ENCODE measurements at places on chromosomes 4 and X.

GRCh38 chr4:169295822-169296221 is 25.1 kb upstream of the SH3RF1 start:
- DNase-seq = peak; percentile 3

DNA sequence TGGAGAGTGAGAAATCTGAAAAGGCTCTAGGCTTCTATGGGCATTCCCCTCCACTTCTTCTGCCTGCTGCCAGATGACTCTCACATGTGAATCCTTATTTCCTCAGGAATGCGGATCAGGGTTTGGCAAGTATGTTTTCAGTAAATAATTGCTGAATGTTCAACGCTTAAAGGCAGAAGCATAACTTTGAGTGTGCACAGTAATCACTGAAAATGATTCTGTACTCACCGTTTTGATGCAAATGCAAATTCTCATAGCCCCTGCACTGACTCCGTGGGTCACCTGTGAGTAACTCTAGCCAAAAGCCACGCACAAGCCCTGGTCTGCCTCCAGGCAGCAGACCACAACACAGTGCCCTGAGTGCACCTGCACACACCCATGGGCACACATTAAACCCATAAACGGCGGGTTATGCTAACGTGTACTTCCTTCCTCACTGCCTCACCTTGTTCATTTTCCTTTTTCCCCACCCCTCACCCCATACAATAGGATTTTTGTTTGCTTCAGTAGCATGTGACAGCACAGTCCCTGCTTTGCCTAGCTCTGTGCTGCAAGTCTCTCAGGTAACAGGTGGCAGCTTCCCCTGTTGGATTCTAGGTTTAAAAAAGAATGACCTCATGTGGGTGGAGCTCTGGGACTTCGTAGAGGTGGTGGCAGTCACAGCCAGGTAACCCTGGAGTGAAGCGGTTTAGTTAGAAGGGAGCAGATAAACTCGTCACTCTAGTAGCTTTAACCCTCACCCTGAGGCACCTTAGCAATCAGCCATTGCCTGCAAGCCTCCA is at the start of gene ARHGEF38:
TSS of gene ARHGEF38 (plus strand) at position 656 of the 782 bp plus-strand sequence. CDS start 146 bp downstream, outside the sequence.
- DNase-seq = no peak

DNA sequence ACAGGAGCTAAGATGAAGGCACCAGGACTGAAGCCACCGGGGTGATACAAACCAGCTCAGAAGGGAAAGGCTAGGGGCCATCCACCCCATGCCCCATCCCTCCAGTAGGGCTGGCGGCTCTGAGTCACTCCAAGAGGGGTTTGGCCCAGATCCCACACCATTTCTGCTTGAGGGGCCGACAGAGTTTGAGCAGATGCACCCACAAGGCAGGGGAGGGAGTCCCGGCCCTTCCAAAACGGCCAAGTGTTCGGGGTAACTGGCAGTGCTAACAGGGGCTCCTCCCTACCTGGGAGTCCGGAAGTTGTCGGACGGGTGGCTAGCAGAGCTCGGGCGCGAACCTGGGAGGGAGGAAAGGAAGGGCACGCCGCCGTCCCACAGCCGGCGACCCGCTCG is 412 bp downstream of the SLC10A3 start:
- no peak for DNase-seq

GRCh38 chr4:105352826-105353225 is 121.0 kb downstream of the PPA2 start:
- no peak for DNase-seq

DNA sequence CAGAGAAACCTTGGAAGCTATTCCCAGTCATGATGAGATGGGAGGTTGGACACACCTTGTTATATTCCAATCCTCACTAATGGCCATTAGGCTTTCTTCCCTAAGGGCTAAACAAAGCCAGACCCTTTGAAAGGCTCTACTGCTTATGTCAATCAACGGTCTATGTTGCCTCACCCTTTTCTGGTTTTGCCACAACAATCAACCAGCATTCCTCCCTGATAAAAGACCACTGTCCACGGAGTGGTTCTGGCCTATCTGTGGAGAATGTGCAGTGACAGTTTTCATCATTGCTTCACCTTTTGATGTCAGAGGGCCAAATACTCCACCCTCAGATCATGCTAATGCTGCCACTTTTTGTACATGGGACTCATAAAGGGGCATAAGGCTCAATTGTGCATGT is 913.4 kb downstream of the RPA4 start:
- no peak for DNase-seq

DNA sequence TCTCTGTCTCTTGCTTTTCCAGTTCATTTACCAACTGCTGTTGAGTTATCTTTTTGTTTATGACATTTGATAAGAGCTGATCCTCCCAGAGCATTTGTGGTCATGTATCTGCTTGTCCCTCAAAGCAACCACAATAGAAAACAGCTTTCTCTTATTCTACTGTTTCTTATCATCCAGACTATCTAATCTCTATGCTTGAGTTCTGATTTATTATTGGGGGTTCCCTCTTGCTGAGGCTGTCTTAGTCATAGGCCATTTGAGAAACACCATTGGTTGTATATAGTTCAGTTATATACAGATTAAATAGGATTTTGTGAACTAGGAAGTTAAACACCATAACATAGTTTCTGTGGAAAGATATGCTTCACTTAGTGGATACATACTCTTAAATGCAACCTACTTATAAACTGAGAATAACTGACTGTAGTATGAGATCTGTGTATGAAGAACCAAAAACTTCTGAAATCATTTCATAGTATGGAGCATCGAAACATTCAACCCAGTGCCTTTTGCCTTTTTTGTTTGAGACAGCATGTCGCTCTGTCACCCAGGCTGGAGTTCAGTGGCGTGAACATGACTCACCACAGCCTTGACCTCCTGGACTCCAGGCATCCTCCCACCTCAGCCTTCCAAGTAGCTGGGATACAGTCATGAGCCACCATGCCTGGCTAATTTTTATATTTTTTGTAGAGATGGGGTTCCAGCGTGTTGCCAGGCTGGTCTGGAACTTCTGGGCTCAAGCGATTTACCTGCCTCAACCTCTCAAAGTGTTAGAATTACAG is 75.8 kb downstream of the STIM2 start:
- no peak for DNase-seq

DNA sequence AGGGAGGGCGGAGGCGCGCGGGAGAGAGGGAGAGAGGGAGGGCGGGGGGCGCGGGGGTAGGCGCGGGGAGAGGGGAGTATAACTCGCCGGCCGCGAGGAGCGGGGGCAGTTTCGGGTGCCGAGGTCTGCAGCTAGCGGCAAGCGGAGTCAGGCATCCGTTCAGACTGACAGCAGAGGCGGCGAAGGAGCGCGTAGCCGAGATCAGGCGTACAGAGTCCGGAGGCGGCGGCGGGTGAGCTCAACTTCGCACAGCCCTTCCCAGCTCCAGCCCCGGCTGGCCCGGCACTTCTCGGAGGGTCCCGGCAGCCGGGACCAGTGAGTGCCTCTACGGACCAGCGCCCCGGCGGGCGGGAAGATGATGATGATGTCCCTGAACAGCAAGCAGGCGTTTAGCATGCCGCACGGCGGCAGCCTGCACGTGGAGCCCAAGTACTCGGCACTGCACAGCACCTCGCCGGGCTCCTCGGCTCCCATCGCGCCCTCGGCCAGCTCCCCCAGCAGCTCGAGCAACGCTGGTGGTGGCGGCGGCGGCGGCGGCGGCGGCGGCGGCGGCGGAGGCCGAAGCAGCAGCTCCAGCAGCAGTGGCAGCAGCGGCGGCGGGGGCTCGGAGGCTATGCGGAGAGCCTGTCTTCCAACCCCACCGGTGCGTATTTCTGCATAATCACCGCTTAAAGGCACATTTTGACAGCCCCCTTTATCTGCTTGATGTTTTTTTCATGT is at the start of gene POU4F2:
TSS of gene POU4F2 (plus strand) at position 108 of the 720 bp plus-strand sequence. CDS start at position 356, 248 bp downstream.
- DNase-seq = no peak

DNA sequence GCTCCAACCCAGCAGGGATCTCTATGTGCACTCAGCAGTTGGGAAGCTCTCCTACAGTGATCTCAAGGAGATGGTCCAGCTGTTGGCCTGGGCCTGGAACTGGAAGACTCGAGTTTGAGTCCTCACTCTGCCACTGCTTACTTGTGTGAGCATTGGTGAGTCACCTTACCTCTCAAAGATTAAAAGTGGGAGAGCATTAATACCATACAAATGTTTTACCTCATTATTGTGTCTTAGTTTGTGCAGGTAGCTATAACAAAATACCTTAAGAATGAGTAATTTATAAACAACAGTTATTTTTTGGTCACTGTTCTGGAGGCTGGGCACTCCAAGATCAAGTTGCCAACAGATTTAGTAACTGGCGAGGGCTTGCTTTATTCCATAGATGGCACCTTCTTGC is 21.4 kb upstream of the ZNF827 start:
- no peak for DNase-seq

DNA sequence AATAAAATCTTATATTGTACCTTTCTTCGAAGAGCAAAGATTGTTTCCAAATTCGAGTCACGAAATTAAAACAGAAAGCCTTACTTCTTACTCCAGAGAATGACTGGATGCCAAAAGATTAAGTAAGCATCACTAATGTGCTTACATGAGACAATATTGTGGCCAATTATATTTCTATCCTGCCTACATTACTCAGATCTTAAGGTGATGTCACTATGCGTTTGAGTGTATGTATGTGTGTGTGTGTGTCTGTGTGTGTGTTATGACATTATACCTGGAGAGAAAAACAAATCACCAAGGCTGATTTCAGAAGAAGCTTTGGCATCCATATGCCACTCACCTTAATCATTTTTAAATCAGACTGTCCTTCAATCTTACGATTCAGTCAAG is 556.3 kb downstream of the PPARGC1A start:
- DNase-seq = no peak

GRCh38 chr4:180449395-180449956 is 1793.7 kb upstream of the TENM3 start:
- DNase-seq = no peak

- DNase-seq = no peak
Observed at GRCh38 chr4:55947912-55948725, 626 bp upstream of the CEP135 start.

DNA sequence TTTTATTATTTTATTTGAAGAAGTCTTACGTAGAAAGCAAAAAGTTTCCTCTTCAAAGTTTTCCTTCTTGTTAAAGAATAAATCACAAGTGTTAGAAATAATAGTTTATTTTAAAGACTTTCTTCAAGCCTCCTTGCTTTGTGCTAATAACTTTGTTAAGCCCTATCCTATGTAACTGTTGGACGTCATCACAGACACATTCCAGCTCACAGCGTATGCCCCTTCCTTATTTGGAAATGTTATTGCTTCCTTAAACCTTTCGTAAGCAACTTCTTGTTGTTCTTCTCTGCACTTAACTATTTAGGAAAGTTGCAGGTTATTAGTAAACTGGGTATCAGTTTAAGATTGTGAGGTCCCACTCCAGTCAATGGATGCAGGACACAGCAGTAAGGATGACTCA is 7.6 kb upstream of the SRD5A3 start:
- DNase-seq = no peak

DNA sequence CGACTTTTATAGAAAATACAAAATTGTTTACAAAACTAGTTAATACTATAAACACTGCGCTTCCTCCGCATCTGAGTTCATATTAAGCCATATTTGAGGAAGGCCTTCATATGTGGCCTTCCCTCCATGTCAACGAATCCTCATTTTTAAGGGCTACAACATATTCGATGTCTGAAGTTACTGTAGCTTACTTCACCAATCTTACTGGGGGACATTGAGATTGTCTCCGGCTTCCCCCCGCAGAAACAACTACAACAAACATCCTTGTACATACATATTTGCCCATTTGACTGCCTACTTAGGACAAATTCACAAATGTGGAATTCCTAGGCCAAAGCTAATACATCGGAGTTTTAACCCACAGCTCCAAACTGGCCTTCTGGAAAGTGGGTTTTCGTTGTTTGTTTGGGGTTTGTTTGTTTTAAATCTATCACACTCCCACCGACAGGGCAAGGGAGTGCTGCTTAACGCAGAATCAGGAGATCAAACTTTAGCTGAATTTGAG is 581 bp upstream of the FAM114A1 start:
- no peak for DNase-seq

DNA sequence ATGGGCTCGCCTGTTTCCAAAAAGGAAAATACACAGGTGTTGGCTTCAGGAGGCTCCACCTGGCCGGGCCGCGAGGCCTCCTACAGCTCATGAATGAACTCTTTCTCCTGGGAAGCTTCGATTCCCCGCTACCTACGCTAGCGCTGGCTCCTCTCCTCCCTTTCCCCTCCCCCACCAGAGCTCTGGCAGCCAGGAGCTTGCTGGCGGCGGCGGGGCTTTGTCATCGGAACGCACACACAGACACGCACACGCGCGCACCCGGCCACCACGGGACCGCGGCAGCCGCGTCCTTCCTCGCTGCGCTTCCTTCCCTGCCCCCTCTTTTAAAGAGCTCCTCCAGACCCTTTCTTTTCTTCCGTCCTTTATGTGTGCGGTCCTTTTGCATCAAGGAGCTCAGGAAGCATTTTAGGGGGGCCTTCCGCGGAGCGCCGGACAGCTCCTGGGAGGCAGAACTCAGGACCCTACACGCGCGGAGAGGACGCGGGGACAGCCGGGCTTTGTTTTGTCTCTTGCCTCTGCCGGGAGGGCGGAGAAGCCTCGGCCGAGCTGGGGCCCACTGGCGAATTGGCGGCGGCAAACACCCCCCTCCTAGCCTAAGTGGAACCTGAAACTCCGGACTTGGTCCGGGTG is 70.2 kb upstream of the BCOR start:
- no peak for DNase-seq

DNA sequence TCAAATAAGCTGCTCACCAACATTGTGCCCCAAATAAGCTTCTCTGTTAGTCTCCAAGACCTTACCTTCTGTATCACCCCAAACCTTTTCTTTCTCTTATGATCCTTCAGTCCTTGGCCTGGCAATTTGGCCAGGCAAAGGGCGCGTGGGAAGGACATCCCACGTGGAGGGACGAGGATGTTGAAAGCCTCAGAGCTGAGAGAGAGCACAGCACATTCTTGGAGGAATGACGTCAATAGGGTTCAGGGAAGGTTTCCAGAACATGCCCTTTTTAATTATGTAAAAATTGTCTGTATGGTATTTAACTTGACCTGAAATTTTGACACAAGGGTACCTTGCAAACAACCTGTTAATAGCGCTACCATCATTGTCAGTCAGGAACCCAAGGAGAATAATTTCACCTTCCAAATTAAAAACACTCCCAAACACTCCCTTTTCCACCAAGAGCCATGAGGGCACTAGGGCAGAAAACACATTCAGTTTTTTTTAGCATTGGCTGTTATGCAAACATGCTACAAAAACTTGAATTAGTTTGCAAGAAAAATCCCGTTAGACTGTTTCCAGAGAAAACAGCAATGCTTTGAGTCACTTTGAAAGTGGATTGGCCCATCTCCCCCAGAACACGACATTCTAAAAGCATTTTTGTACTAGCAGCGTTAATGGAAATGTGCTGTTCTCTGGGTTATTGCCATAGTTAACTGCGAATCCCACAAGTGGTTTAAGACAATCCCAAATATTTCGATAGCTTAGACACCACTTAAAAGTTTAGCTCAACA is 183.2 kb upstream of the PUDP start:
- DNase-seq = no peak
